ENCODE measurements at places on chromosomes 2 and 18.

DNA sequence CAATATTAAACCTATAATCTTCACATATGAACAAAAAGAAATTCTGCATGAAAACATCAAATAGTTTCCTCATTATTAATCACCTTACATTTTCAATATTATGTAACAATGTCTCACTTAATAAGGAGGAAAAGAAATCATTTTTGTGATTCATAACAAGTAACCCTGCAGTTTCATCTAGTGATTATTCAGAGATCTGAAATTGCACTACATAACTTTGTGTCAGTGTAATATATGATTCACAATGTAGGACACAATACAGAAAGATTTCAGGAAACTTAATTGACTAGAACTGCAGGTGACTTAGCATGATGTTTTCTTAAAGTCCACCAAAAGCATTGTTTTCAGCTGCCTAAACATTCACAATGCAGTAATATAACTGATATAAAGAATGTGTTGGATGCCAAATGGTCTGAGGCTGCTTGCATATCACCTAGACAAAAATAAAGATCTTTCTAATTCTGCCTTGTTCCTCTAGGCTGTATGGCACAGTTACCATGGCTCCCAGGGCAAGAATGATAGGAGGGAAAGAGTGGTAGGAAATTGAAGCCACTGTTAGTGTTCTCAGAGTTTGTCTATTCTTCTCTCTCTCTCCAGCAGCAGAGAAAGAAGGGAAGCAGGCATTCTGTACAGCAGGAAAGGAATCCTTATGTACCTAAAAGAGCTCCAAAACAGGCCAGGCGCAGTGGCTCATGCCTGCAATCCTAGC is 366.6 kb downstream of the FSIP2 start:
- no peak overlapping the region for H3K27ac ChIP-seq
- DNase-seq, result no peak
- H3K4me3 ChIP-seq, result no peak overlapping the region

GRCh38 chr2:104026725-104027124 is 827.2 kb upstream of the POU3F3 start:
- no peak overlapping the region for H3K4me3 ChIP-seq
- H3K36me3 ChIP-seq, result no peaks in the 10 kb centered on the region
- no peak overlapping the region for H3K27ac ChIP-seq
- DNase-seq, result no peak
- H3K27me3 ChIP-seq, result no peaks in the 10 kb centered on the region

- H3K4me1 ChIP-seq, result no peaks in the 10 kb centered on the region
- H3K27me3 ChIP-seq, result no peaks in the 10 kb centered on the region
- no peak overlapping the region for H3K27ac ChIP-seq
- DNase-seq, result peak; percentile 69
Measured at GRCh38 chr2:238370823-238371372, 50.6 kb downstream of the TRAF3IP1 start.

DNA sequence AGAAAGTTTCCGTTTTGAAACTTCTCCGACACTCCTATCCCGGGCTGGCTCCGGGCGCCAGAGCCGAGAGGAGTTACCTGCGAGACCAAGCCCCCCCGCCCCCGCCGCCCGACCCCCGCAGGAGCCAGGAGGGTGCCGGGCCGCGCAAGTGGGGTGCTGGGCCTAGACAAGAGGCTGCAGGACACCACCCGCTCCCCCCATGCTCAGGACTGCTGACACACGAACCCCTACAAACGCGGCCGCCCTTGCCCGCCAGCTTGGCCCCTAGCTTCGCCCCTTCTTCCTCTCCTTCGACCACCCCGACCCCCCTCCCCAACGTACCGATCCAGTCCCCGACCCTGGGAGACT is 497 bp downstream of the PLA2R1 start:
- H3K27me3 ChIP-seq, result peaks cover 11% of the 10 kb centered on the region
- H3K27ac ChIP-seq, result no peak overlapping the region
- H3K4me3 ChIP-seq, result peak overlapping the region; percentile 73
- H3K4me1 ChIP-seq, result peaks cover 7% of the 10 kb centered on the region

- H3K4me1 ChIP-seq, result no peaks in the 10 kb centered on the region
- DNase-seq, result no peak
- no peak overlapping the region for H3K27ac ChIP-seq
- H3K27me3 ChIP-seq, result no peaks in the 10 kb centered on the region
- no peak overlapping the region for H3K4me3 ChIP-seq
Measured at GRCh38 chr2:167832868-167833287, 414.5 kb downstream of the STK39 start.

All from upper lobe of right lung (tissue), 1 donor.